ENCODE measurements at places on chromosomes 3 and 15.

DNA sequence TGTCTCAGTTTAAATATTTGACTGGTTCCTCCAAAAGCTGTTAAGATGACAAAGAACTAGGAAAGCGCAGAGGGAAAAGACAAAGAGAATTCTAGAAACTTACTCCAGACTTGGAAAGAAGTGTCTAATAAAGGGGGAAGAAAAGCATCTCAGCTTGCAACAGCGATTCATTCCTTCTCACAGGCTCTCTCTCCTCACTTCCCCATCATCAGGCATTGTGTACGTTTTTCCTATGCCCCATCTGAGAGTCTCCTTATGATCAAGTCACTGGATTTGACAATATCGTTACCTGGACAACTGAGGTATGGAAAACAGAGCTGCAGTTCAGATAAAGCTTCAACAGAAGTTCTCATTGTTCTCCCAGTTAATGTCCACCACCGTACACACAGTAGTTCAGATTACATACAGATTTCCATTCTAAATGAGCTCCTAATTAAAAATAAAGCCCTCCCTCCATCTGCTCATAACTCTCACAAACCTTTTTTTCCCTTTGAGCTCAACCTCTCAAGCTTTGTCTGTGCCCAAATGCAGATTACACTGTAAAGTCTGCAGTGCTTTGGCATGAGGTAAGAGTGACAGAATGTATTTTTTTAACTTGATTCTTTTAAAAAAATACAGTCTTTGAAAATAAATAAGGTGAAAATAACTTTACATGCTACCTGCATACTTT is 254.4 kb upstream of the THBS1 start:
- no peak for DNase-seq

DNA sequence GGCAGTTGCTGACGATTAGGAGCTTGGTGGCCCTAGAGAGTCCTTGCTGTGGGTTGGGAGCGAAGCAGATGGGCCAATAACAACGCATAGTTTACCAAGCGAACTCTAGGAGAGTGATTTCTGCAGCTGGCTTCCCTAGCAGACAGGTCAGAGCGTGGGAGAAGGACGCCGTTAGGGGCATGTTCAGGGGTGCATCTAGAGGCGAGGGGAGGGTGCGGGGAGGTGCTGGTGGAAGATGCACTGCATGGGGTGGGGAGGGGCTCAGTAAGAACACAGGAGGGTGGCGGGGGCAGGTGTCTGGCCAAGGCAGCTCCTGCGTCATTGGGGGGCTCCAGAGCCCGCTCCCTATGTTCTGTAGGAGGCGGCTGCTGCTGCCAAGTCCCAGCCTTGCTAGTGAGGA is 8.9 kb downstream of the APBA2 start:
- no peak for DNase-seq

DNA sequence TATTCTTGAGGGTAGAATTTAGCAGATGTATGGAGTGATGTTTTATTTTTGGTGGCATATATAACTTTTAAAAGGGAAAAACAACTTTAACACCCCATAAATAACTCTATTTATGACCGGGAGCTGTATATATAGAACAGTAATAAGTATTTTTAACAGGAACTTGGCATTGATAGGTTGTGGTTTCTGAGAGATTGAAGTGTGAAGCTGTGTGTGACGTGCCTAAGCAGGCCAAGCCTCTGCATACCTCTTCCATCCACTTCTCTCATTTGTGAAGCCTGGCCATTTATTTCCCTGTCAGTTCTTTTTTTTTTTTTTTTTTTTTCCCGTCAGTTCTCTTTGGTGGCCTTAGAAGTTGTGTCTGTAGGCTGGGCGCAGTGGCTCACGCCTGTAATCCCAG is 23.0 kb downstream of the RBM5 start:
- DNase-seq, result no peak

DNA sequence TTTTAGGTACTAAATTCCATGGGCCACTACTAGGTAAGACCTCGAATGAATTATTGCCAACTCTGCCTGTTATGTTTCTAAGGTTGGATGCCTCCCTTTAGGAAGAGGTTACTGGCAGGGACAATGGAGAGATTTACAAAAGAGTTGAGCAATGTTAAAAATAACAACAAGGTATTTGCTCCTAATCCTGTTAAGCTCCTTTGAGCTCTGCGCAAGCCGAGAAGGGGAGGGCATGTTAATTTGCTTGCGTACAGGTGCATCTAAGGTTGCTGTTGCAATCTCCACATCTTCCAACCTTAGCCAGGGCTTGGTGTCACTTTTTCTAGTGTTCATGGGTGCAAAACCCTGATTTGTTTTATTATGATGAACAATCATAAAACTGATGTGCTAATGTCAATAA is 161.5 kb upstream of the TPM1 start:
- no peak for DNase-seq

- DNase-seq, result no peak
These were observed 8.9 kb downstream of the DUSP7 start for GRCh38 chr3:52047295-52047960.
